Panc1 (cell line): ENCODE measurements at places on chromosomes 2 and 18.

- DNase-seq = no peak
Measured at GRCh38 chr2:36362291-36362690, 6.7 kb downstream of the CRIM1 start.

DNA sequence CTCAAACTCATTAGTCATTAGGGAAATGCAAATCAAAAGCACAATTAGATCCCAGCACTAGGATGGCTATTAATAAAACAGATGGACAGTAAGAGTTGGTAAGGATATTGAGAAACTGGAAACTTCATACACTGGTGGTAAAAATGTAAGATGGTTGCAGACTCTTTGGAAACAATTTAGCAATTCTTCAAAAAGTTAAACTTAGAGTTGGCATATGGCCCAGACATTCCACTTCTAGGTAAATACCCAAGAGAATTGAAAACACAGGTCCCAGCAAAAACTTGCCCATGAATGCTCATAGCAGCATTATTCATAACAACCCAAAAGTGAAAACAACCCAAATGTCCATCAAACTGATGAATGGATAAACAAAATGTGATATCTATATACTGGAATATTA, 84.9 kb upstream of the ZFP36L2 start:
- no peak for DNase-seq

DNA sequence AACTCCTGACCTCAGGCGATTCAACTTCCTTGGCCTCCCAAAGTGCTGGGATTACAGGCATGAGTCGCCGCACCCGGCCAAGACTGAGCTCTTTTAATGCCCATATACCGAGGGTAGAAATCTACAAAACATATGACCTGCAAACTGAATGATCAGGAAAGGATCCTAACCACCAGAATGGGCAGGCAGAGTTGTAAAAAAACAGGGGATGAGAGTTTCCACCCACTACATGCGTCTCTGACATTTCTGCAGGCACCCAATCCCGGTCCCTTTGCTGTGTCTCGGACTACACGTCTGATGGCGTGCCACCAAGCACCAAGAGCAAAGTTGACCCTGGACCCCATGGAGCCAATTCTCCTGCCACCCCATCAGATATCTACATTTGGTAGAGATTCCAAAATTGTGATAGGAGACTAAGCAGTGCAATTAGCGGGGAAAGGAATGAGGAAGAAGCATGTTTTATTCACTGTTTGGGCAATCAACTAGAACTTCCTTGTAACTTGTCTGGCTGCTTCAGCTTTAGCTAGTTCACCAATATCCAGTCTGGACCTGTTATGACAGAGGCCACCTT, 74.1 kb downstream of the ATP8B1 start:
- no peak for DNase-seq

DNA sequence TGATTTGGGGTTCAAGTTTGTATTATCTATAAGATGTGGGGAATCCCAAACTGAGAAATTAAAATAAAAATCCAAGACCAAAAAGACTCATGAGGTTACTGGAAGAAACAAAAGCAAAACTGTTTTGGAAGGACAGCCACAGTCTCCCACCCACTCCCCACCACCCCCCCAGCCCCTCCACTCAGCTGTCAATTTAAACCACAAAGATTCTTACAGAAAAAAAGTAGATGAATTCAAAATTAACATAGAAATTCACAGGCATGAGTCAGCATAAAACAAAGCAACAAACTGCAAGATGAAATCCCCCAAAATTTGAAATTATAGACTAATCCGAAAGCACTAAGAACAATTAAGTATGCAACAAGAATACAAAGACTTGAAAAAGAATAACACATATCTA, 12.1 kb downstream of the MAP4K3 start:
- DNase-seq = no peak

DNA sequence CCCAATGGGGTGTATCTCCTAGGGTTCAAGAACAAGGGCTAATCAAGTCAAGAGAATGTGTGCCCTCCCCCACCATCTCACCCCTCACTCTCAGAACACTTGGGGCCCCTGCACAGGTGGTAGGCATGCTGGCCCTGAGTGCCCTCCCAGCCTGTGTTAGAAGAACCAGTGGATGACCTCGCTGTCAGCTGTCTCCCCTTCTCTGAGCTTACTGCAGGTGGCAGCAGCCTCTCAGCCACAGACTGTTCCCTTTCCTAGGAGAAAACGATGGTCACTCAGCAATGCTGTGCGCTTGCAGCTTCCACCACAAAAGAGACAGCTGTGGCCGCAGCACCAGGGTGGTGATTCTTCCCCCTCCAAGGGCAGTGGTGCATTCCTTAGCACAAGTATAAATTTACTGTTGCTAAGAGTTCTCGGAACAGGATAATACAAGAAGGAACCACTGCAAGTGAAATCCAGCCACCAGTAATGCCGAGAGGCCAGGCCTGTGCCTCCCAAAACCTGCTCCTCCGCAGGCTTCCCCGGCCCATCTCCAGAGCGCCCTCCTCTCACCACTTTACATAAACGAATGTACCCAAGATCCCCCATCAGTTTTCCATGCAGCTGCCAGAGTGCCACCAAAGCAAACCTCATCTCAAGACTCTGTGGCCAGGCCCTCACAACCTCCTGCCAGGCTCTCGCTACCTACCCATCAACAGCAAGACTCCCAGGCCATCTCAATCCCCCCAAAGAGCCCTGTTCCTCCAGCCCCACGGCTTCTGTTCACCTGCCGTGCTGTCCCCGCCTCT, 935 bp upstream of the RAMP1 start:
- DNase-seq = peak; percentile 58

DNA sequence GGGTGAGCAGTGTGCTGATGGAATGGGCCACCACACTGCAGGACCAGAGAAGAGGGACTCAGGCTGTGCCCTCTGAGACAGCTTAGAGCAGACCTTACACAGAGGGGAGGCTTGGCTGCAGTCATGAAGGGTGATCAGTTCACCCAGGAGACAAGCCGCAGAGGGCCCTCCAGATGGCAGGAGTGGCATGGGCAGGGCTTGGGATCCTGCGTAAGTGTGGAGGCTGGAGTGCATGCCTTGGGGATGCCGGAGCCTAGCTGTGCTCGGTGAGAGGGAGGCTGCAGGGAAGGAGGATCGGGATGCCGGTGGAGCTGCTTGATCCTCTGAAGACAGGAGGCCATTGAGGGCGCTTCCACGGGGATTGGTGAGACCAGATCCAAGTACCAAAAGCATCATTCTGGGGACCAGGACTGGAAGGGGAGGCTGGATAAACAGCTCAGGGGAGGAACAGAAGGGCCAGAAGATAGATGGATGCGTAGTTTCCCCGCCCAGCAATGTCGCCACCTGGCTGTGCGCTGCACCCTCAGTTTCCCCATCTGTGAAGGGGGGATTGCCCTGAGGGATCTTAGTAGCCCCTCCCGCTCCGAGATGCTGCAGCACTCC, 163.4 kb downstream of the INHBB start:
- no peak for DNase-seq

DNA sequence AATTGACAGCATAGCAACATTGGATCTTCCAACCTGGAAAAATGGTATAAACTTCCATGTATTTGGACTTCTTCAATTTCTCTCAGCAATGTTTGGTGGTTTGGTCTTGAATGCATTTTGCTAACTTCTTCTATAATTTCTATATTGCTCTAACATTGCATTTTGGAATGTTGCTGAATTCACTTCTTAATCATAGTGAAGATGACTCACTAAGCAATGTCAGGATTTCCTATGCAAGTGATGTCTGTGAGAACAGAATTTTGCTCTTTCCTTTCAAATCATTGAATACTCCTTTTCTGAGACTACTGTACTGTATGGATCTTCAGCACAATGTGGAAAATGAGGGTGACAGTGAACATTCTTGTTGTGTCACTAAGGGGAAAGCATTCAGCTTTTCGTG, 28.9 kb upstream of the CDH19 start:
- DNase-seq = no peak

- DNase-seq = no peak
Measured at GRCh38 chr2:182999348-183000028, 38.8 kb downstream of the NCKAP1 start.

GRCh38 chr18:55634545-55634944, 46.6 kb upstream of the TCF4 start:
- DNase-seq = no peak

DNA sequence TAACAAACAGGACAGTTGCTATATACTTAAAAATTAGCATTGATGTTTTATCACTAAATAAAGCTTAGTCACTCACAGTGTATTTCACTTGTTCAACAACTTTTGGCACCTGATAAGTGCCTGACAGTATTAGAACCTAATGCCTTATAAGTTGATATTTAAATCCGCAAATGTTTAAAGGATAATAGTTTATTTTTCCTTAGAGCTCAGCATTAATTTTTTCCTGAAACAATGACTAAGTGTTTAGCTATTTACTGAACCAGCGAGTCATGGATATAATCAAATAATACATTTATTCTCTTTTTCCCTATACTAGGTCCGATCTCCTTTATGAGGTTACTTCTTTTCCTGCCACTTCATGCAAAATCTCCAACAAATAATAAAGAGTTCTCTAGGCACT, 146.0 kb upstream of the PGAP1 start:
- DNase-seq = no peak

DNA sequence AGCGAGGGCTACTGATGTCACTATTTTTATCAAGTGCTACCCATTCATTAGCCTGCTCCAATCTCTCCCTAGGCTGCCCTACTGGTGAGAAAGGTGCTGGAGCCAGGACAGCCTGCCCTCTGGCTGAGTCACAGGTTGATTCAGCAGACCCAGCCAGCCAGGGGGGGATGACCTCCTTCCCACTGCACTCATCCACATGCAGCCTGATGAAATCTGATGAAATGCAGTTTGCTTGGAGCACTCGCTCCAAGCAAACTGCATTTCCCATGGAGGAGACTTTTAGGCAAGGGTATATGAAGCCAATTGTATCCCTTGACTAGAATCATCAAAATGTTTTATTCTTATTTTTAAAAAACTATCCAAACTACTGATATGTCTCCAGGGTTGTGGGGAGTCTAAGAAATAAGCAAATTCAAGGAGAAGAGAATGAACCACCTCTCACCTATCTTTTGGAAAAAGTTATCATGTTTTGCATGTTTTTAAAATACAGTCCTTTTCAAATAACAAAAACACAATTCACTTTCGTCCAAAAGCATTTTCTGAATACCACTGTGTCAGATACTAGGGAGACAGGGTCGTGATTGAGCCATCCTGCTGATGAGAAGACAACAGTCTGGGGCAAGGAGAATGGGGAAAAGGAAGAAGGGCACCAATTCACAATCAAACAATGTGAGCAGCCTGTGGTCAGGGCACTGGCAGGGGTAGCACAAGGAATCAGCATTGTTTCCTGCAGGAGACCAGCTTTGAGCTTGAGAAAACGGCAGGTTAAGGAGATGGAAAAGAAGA, 128.3 kb downstream of the AFF3 start:
- peak; percentile 95 for DNase-seq

DNA sequence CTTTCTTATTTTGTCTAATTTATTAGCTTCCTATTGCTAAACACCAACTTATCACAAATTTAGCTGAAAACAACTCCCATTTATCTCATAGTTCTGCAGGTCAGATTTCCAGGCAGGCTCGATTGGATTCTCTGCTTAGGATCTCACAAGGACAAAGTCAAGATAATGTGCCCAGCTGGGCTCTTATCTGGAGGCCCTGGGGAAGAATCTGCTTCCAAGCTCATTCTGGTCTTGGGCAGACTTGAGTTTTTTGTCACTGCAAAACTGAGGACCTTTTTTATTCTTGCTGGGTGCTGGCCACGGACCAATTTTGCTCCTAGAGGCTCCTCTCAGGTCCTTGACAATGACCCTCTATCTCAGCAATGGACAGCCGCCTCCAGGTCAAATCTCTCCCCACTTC, 215.5 kb downstream of the TRIB2 start:
- no peak for DNase-seq

DNA sequence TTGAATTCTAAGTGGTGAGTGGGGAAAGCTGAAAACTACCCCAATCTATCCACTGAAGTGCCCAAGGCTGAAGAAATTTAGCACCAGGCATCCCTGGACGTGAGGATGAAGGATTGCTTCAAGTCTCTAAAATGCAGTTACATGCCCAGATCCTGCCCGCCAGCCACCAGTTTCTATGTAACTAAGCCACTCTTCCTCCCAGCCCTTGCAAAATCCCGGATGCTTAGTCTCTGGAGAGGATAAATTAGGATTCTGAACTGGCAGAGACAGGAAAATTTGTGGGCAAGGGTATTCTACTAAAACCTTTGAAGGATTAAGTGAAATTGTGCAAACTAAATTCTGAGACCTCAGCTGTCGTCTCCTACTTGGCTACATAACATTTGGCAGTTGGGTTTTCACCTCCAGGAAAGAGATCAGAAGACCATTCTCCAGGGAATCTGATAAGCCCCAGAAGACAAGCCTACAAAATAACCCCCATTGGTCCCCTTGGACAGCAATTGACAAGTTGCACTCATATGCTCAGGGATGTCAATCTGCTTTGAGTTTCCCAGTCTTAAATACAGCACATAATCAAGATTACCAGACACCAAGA, 93.9 kb upstream of the CD226 start:
- no peak for DNase-seq

- DNase-seq = no peak
Measured at GRCh38 chr2:29865512-29865911, 55.9 kb downstream of the ALK start.

GRCh38 chr18:65610939-65611338, 139.9 kb upstream of the CDH7 start:
- no peak for DNase-seq

DNA sequence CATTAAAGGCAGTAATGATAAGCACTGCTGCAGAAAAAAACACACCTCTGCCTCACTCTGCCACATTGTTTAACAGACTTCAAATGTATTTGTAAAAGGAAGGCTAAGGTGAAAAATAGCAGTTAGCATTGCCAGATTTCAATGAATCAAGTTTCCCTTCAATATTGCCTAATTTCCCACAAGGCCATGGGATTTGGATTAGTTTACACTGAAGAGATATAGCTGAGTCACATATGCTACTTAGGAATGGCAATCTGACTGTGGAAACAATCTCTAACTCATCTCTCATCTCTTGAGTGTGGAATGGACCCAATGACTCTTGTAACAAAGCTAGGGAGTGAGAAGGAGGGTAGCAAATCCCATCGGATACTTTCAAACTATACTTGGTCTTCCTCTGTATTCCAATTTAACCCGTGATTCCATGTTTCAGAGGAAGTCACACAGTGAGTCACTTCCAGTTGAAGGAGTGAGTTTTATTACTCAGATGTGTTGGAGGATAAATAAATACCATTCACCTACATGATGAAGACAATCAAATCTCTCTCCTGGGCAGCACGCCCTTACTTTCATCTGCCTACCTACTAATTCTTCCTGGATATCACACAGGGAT, 5.1 kb downstream of the B4GALT6 start:
- DNase-seq = peak; percentile 86

- DNase-seq = no peak
Measured at GRCh38 chr2:180677200-180677599, 303.2 kb upstream of the UBE2E3 start.

GRCh38 chr18:3721771-3722648, 272.0 kb downstream of the TGIF1 start:
- DNase-seq = no peak

DNA sequence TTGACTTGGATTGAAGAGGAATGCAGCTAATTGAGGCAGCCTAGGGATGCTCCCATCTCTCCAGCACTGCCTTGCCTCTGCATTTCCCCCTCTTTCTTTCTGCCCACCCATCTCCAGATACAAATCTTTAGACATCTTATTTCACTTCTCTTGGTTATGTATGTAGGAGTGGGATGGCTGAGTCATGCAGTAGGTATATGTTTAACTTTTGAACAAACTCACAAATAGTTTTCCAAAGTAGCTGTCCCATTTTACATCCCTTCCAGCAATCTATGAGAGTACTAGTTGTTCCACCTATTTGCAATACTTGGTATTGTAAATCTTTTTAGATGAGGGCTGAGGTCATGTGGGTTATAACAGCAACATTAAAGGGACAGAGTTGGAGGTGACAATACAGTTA, 329.9 kb downstream of the DYSF start:
- DNase-seq = no peak
